ENCODE measurements at places on chromosomes 3 and 15.

- DNase-seq, result no peak
Observed at GRCh38 chr3:172147113-172147818, 107.9 kb downstream of the FNDC3B start.

GRCh38 chr3:180383332-180384020 lies 218.5 kb upstream of the TTC14 start:
- no peak for DNase-seq

DNA sequence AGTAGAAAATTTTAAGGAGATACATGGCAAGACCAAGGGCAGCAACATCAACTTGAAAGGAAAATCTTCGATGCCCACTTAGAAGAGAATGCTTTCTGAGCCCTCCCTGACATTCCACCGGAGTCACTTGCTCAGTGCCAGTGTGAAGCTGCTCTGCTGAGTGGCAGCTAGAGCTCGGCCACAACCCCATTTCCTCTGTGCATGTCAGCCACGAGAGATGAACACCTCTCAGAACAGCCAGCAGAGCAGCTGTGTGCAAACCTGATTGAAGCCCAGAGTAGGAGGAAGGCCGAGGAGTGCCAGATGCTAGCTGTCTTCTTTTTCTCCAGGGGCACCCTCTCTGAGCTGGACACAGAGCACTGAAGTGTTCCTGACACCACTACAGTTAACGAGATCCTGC lies 12.2 kb downstream of the TARS3 start:
- no peak for DNase-seq

- no peak for DNase-seq
Observed at GRCh38 chr3:21505711-21506460, 245.1 kb downstream of the ZNF385D start.

DNA sequence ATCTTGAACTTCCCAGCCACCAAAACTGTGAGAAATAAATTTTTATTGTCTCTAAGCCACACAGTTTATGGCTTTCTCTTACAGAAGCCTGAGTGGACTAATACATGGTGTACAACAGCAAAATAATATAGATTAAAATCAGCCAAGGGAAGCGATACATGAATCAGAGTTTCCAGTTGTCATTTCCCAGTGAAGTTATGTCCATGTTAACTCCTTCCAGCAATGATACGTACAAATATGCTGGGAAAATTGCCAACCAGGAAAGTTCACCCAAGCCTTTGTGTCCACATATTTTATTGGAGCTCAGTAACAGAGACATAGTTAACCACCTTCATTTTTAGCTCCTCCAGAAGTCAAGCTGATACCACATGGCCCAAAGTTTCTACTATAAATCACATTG lies 280.9 kb upstream of the KCNMB2 start:
- no peak for DNase-seq

GRCh38 chr3:45582430-45582829 lies 12.1 kb upstream of the LIMD1 start:
- DNase-seq, result no peak

DNA sequence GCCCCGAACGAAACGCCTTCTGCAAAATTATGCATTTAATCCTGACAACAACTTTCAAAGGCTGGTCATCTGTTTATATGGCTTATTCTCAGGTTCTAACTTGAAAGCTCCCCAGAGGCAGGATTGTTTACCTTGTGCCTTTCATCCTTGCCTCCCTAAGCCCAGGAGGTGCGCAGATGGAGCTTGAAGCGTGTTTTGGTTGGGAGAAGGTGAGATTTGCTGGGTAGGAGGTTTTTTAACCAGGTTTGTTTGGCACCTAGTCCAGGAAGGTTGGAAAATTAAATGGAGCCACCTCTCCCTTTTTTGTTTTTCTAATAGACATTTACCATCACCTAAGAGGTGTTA lies 675 bp downstream of the TSEN2 start:
- DNase-seq, result no peak

DNA sequence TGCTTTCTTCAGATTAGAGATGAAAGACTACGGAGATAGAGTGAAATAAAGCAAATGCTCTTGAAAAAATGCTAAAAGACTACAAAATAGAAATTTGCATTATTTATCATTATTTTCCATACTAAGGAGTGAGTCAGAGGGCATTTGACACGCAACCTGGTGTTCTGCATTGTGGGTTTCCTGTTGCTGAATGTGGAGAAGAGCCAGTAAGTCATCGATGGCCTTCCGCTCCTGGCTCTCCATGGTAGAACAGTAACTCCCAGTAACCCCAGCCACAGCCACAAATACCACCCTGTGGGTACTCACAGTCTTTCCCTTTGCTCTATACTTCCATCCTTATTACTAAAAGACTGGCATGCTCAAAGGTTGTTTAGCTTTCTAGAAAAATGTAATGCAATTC lies 61.5 kb downstream of the CGGBP1 start:
- no peak for DNase-seq

DNA sequence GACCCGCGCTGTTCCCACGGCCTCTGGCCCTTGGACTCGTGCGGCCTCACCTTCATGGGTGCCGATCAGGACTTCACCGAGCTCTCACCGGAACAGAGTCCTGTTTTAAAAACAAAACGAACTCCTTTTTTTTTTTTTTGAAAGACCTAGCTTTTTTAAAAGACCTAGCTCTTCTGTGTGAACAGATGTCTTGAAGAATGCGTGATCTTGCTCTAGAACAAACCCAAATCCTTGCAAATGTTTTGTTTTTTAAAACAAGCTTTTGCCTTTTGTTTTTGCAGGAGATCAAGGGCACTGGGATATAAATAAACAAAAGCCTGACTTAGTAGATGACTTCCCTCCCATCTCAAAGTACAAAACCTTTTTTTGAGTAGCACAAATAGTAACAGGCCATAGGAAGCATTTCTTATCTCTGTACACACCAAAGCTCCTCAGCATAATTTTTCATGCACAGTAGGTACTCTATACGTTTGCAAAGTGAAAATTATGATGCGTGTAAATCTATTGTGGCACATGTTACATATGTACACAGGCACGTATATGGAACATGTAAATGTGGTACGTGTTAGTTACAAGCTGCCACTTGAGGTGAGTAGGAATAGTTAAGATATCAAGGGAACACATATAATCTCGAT lies 1.1 kb upstream of the MSL2 start:
- DNase-seq, result no peak

DNA sequence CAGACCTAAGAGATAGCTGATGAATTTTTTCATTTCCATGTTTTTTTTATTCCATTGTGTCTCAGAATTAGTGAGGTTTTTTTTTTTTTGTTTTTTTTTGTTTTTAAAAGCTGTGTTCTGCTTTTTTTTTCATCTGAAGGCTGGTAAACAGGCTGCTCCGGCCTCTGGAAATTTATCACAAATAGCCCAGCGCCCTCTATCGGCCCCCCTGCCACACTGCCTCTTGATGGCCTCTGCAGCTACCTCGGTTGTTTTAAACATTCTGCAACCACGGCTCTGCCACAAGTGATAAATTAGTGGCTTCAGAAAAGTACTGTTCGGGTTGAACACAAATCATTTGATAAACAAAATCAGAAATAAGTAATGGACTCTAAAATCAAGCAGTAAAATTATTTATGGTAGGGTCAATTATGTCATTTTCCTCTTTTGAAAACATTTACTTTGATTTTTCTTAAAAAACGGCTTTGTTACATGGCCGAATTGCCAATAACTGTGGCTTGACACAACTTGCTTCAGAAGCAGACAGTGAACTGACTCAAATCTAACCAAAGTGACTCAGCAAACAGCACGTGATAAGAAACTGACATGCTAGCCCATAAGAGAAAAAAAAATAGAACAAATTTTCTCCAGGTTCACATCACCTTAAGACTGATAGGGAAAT lies 87.8 kb downstream of the RSL24D1 start:
- peak; percentile 64 for DNase-seq

All from ureter (tissue), 1 donor.